SK-N-SH (cell line): ENCODE measurements at places on chromosomes 16 and 17.

- peak; percentile 63 for DNase-seq
These were observed 34.4 kb upstream of the PRKCB start for GRCh38 chr16:23801378-23801777.

- no peak for DNase-seq
These were observed 258.8 kb upstream of the ASIC2 start for GRCh38 chr17:33551911-33552310.

- no peak for DNase-seq
These were observed 9.6 kb upstream of the PLEKHG4 start for GRCh38 chr16:67269766-67270165.

GRCh38 chr16:57688487-57688986 is 6.1 kb upstream of the DRC7 start:
- DNase-seq: no peak

GRCh38 chr16:89815639-89816348 is 653 bp downstream of the FANCA start:
- DNase-seq: peak; percentile 74

DNA sequence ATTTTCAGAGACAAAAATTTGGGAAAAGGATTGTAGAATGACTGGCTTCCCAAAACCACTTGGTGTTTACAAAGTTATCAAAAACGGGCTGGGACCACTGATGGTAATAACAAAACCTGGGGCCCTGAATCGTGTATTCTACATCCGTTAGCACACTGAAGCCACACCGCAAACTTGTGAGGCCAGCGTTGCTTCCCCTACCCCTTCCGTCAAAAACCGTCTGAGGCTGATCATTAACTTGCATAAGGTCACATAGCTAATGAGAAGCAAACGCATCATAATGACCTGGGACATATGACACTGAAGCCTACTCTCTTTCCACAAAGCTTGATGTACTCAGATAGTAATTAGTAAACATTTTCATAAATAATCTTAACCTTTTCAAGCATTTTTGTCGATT is 704.3 kb downstream of the MAF start:
- DNase-seq: no peak

- no peak for DNase-seq
These were observed 568.7 kb upstream of the HSBP1 start for GRCh38 chr16:83238949-83239691.
